ENCODE measurements at places on chromosomes 6 and 20. TPM values are rescaled to one million over a fixed set of nuclear protein-coding genes. Genes with fewer than 3 reads are reported as not detected.

The FAM209B gene
- total RNA-seq, result 1.2 TPM

The ZNF217 gene
- 57.5 TPM for total RNA-seq

The F13A1 gene
- total RNA-seq, result not detected

The GINM1 gene
- total RNA-seq, result 18.6 TPM

The FUCA2 gene
- total RNA-seq, result 16.3 TPM

The SYNDIG1 gene
- not detected for total RNA-seq

The CHD6 gene
- total RNA-seq, result 34.3 TPM

DNA sequence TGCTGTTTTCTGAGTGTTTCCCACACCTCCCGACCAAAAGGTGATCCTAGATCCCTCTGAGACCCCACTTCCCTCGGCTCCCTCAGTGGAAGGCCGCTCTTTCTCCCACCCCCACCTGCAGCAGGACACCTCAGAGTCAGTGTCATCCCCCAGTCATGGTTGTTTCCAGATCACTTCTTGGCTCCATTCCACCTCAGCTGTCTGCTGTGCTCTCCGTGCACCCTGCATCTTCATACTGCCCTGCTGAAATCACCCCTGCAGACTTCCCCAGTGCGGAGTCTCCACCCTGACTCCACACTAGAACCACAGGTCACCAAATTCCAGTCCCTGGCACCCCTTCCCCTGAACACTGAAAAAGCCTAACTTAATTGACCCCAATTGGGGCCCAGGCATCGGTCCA lies 255.1 kb upstream of the CDYL start:
- no peak for DNase-seq

DNA sequence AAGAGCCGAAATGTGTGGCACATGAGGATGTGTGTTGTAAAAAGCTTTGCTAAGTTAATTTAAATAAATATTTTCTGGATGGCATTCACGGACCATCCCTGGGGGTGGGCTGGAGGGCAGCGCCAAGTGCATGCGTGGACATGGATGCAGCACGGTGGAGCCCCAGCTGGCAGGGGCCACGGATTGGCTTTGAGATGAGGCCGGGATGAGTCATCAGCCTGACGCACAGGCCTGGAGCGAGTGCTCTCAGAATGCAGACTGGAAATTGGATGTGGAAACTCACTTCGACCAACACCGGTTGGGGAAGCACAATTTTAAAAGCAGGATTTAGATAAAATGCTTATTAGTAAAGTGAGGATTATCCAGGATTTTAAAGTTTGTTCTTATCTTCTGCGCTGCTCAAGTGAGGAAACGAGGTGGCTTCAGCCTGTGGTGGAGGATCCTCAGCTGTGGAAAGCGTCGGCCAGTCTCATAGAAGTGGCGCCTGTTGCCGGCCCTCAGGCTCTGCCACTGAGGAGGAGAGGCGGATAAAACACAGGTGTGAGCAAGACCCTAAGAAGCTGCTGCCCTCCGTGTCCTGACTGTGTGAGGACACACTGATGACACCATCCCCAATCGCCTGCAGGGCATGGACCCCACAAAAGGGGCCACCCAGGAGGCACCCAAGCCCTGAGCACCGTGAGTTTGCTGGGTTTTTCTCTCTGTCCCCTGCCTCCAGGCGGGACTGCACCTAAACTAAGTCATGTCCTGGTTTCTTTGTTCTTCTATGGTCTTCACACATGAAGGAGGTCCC lies 279.7 kb downstream of the CDH4 start:
- DNase-seq, result no peak

- DNase-seq, result no peak
Observed at GRCh38 chr6:33935439-33936080, 131.8 kb upstream of the MLN start.

DNA sequence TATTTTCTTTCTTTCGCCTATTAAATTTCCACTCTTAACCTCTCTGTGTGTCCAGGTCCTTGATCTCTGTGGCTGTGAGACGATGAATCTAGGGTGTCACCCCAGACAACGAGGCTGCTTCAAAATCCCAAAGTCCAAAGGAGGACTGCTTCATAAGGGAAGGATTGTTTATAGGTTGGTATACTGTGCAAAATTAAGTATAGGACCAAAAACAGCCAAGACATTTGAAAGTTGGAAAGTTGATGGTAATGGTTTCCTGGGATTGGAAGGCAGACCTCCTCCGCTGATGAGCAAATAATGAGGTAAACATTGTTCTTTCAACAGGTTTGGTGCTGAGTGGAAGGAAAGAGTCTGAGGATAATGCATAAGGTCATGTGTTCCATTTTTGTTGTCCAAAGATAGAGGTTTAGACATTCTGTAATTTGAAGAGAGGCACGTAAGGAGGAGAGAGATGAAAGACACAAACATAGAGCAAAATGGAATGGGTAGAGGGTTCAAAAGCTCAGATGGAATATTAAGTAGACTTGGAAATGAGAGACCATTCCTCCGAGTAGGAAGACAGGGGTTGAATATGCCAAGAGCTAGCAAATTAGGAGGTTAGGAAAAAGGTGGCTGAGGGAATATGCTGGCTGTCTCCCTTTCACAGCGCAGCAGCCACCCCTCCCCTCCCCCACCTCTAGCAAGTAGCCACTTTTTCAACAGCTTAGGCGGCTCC lies 24.8 kb downstream of the ZNF311 start:
- DNase-seq, result no peak

- no peak for DNase-seq
Observed at GRCh38 chr6:100999034-100999597, 118.0 kb upstream of the ASCC3 start.

DNA sequence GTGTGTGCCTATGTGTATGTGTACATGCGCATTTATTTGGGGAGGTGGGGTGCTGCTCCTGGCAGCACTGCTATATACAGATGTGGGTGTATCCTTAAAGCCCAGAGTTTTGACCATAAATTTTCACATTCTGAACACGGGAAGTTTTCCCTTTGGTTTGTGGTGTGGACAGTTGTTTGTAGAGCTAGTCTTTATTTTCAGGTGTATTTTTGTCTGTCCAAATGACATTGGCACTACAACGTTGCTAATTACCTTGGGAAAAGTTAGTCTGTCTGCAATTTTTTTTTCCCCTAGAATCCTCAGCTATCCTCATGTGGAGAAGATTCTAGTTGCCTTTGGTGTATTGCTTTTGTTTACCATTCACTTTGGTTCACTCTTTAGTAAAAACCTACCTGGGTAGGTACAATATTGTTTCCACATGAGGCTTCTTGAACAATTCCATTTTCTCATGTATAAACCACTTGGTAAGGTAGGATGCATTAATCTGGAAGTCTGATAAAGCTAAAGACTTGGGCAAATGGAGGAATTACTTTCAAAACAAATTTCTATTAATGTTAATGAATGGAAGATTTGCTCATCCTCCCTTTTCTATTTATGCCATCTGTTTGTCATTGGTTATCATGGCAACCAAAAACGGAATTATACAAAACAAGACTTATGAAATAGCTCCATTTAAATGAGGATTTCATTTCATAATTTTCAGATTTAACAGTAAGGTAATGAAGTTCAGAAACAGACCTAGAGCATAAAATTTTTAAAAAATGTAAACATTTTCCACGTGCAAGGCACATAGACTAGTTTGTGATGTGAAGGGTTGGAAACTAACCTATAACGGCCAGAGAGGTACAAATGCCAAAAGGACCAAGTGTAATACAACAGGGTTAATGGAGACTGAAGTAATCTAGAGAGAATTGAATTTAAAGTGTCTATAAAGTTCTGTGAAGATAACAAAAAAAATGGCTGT lies 3.9 kb downstream of the CCN2 start:
- DNase-seq, result no peak

GRCh38 chr20:40668449-40669228 lies 20.4 kb downstream of the MAFB start:
- DNase-seq, result no peak

DNA sequence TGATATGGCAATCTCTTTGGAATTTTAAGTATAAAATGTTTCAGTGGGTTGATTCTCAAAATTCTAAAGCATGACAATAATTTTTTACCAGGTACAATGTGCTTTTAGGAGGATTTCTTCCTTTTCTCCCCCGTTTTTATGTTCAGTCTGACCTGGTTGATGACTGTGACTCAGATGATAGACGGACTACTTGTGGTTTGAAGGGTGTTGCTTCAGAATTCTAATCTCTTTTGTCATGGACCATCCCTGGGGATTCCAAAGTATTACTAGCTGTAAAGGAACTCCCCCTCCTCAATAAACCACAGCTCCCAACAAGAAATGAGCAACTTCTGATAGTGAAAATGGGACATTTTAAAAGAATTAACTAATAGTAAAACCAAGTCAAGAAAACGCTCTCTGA lies 34.9 kb upstream of the TNFAIP3 start:
- no peak for DNase-seq

- DNase-seq, result no peak
Observed at GRCh38 chr20:20237093-20237959, 130.6 kb upstream of the INSM1 start.

DNA sequence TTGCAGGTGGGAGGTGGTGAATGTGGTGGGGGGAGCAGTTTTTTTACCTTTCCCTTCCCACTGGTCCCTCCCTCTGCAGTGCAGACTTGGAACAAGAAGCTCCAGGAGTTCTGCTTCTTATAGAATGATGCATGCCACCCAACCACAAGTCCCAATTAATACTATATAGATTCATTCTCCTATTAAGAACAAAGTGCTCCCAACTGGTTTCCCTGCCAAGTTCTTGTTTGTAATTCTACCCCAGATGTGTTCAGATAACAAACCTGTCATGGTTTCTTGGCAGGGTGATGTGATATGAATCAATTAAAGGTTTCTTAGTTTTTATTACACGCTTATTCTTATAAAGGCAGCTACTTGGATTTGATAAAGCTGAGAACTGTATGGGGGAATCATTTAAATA lies 23.9 kb downstream of the HDDC2 start:
- DNase-seq, result no peak

- no peak for DNase-seq
Observed at GRCh38 chr20:10427060-10427692, 6.8 kb downstream of the MKKS start.

DNA sequence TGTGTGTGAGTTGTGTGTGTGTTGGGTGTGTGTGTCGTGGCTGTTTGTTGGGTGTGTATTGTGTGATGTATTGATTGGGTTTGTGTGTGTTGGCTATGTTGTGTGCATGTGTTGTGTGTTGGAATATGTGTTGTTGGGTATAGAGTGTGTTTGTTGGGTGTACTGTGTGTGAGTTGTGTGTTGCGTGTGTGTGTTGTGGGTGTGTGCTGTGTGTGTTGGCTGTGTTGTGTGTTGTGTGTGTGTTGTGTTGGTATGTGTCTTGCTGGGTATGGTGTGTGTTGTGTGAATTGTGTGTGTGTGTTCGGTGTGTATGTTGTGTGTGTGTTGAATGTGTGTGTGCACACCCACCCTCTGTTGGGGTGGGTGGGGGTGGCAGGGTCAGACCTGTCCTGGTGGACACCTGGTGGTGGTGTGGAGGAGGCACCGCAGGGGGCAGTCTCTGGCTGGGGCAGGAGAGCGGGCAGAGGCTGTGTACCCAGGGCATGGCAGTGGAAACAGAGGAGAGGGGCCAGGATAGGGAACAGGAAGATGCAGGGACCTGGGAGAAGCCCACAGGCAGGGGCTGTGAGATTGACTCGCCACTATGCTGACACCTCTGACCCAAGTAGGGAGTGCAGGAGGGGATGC lies 25.5 kb upstream of the PXDC1 start:
- no peak for DNase-seq
